ENCODE measurements at places on chromosomes 13 and 19. TPM values are rescaled to one million over a fixed set of nuclear protein-coding genes. Genes with fewer than 3 reads are reported as not detected.

GRCh38 chr19:42069619-42070351 is at the start of gene GRIK5:
TSS of gene GRIK5 (minus strand) at chr19:42070206. CDS start at chr19:42065770, 4,436 bp downstream.
- DNase-seq = no peak

DNA sequence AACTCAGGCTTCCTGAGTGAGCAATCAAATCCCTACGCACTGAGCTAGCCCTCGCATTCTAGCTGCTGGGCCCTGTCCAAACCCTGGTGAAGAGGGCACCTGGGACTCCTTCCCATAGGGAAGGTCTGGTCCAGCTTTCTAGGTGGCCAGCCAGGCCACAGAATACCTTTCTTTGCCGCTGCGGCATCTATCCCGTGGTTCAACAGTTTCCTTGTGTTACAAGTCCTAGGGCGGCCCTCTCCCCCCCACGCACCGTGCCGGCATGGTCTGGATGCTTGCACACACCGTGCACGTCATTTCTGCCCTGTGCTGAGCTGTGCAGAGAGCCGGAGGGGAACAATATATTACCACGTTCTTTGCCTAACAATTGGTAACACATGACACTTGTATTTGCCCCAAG is 164.6 kb upstream of the TSHZ3 start:
- DNase-seq = no peak

GRCh38 chr13:99991828-99992775 is 10.5 kb downstream of the ZIC2 start:
- DNase-seq = no peak

- DNase-seq = peak; percentile 93
Observed at GRCh38 chr19:44051650-44052402, at the start of gene ZNF223. TSS of gene ZNF223 (plus strand) at chr19:44052036. CDS start at chr19:44055177, 3,141 bp downstream.

The ZNF234 gene
- total RNA-seq = 8.2 TPM

The CD37 gene
- not detected for total RNA-seq

The PIH1D1 gene
- total RNA-seq = 90.7 TPM

GRCh38 chr13:37811441-37811840 is 58.1 kb downstream of the TRPC4 start:
- no peak for DNase-seq

DNA sequence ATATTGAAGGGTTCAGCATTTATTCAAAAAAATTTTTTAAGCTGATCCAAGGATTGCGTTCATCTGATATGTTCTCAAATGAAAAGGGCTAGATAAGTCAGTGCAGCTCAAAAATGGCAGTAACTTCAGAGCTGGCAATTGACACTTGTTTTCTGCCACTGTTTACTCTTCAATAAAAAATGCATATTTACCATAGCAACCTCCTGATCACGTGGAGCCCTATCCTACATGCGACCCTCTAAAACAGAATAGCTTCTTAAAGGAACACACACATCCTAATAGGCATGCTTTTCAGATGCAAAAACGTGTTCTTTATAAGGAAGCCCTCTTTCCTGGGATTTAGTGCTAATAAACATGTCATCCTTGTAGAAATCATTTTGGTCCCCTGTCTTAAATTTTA is 150.2 kb downstream of the ZNF536 start:
- no peak for DNase-seq

The OR7A5 gene
- 0.34 TPM for total RNA-seq

GRCh38 chr19:35704218-35704617 is at the start of gene ZBTB32:
TSS of gene ZBTB32 (plus strand) at chr19:35704558. CDS start at chr19:35714627, 10,069 bp downstream.
- peak; percentile 40 for DNase-seq

DNA sequence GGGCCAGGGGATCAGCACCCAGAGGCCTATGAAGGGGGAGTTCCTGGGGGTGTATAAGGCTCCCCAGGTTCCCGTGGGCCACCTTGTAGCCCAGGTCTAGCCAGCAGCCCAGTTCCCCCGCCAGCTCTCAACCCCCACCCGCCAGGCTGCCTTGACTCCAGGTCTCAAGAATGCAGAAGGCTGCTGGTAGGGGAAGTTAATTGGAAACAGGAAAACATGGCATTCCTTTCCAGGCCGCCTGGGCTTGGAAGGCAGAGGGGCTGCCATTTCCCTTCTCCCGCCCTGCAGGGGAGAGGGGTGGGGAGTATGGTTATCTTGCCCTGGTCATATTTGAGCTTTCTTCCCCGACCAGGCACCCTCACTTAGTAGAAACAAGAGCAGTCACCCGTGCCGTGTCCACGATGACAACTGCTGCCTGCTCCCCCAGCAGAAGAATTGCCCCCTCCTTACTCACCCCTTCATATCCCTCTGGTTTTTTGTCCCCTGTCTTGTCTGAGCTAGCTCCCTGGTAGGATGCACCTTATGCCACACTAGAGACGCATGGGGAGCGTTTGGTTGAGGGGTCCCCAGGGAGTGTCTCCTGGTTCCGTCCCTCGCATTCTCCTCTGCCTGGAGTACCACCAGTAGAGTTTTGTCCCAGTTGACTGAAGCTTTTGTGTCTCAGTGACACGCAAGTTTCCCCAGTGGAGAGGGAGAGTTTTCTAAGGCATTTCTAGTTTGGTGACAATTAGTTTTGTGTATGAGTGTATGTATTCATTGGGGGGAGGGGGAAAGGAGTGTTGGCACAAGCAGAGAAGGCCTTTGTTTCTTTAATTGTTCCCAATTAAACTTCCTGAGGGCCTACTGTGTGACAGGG is 4.5 kb downstream of the BICRA start:
- DNase-seq = no peak

GRCh38 chr19:35040826-35041547 is 534 bp upstream of the HPN start:
- no peak for DNase-seq

The PLEKHJ1 gene
- total RNA-seq = 100 TPM

The LHFPL6 gene
- total RNA-seq = 37.2 TPM

The SHC2 gene
- total RNA-seq = 0.32 TPM

DNA sequence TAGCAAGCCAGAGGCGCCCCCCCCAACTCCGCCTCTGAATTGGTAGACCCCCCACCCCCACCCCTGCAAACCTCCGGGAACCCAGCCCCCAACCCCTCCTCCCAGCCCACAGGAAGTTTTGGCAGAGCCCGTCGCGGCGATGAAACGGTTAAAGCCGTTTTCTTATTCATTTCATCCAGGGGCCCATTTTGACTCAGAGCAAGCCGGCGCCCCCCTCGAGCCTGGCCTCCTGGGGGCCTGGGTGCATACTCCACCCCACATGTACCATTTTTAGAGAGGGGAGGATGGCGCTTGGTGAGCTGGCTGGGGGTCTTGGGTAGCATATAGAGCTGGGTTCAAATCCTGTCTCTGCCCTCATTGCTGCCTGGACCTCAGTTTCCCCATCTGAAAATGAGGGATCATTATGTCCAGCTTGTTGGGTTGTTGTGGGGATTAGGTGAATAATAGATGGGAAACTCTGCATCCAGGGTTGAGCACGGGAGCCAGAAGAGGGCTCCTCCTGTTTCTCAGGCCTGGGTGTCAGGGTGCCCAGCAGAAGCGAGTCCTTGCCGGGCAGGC is 7.9 kb upstream of the JUNB start:
- no peak for DNase-seq

GRCh38 chr19:50268041-50268440 is 61.1 kb downstream of the KCNC3 start:
- no peak for DNase-seq

- no peak for DNase-seq
Observed at GRCh38 chr19:55626350-55626749, 2.0 kb upstream of the ZNF784 start.

The RNF225 gene
- not detected for total RNA-seq

GRCh38 chr19:49551531-49551930 is 23.7 kb downstream of the RCN3 start:
- no peak for DNase-seq

DNA sequence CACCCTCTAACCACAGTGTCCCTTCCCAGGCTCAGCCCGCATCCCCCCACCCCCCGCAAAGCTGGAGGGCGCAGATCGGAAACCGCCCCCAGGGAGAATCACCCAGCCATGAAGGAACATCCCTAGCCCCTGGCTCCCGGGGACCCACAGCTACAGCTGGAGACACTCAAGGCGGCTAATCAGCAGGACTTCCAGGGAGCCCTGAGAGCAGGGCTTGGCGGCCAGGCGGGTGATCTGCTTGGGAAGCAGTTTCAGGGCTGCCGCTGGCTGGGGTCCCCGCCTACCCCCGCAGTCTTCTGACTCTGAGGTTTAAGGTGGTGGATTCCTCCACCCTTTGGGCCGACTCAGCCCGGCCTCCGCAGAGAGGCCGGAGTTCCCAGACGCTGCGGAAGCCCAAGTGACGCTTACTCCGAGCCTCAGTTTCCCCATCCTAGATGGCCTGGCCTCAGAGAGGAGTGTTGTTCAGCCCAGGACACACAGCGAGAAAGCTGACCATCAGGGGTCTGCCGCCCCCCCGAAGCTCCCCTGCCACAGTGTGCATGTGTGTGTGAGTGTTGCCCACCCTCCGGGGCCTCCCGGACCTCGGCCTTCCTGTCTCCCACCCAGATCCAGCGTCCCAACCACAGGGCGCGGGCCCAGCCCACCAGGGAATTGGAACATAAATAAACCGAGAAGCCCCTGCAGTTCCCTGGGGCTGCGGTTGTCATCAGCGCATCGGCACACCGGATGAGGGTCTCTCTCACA is 9.8 kb downstream of the FUT6 start:
- DNase-seq = no peak

DNA sequence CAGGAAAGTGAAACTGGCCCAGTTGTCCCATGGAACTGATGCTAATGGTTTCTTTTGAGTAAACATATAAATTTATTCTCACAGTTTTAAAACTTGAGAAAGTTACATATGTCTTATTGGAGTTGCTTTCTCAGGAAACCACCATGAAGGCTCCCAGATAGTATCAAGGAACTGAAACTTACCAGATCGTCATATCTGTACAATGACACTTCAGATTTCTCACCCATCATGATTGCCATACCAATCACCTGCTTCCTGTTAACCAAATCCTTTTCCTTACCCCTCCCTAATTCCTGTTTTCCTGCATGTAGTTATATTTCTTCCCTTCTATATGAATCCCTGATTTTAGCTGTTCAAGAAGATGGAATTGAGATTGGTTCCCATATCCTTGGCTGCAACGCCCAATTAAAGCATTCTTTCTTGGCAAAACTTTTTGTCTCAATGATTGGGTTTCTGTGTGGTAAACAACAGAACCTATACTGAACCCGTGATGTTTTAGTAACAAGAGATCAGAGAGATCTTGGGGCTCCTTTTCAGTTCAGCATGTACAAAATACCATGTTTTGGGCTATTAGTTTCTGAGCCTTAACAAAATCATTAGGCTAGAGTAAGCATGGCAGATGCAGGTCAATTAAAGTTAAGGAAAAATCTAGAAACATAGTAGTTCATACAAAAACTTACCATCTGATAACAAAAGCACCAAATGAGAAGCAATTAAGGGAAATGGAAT is 781.3 kb upstream of the MIR17HG start:
- no peak for DNase-seq

DNA sequence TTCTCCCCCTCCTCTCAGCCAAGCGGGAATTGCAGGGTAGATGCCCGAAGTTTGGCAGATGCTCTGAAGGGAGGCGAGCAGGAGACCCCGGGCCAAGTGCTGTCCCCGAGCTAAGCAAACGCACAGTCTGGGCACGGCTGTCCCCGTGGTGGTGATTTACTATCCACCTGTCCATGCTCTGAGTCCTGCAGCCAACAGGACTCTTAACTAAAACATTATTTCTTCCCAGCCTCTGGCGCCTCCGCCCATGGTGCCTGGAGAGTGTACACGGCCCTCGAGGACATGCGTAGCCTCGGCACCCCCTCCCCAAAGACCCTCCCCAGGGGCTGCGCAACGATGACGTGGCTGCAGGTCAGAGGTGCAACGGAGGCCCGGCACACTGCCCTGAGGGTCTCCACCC is 7.6 kb downstream of the TINCR start:
- no peak for DNase-seq

The SYNGR4 gene
- not detected for total RNA-seq

DNA sequence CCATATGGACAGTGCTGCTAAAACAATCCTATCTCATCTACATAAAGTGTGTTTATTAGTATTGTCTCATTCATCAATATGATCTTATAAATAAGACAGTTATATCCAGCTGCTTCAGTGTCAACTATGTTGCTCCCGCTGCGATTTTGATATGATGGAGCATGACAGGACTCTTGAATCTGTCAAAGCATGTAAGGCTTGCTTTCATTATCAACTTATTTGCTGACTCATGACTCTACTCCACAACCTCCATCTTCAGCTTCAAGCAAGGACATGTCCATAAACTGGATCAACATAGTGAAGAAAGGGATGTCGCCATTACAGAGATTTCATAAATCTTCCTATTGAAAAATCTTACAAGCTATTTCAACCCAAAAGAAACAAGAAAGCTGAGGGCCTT is 2812.6 kb downstream of the PCDH9 start:
- DNase-seq = no peak

DNA sequence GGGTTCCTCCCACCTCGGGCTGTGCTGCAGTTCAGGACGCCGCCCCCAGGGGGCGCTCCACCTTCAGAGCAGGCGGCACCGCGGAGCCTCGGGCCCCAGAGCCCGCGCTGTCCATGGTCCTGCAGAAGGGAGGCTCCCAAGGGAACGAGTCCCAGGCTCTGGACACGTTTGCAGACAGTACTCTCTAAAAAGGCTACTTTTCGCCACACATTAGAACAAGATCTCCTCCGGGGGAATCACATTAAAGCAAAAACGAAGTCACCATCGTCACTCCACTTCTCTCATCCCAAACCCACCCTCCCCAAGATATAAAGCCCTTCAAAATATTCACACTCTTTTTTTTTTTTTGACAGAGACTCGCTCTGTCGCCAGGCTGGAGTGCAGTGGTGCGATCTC is 4.6 kb upstream of the SIGLEC10 start:
- peak; percentile 59 for DNase-seq

DNA sequence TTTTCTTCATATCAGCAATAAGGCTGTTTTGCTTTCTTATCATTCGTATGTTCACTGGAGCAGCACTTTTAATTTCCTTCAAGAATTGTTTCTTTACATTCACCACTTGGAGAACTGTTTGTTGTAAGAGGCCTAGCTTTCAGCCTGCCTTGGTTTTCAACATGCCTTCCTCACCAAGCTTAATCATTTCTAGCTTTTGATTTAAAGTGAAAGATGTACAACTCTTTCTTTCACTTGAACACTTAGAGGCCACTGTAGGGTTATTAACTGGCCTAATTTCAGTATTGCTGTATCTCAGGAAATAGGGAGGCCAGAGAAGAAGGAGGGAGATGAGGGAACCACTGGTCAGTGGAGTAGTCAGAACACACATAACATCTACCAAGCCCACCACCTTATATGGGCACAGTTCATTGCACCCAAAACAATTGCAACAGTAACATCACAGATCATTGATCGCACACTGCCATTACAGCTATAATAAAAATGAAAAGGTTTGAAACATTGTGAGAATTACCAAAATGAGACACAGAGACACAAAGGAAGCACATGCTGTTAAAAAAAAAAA is 181.4 kb upstream of the TUBA3C start:
- no peak for DNase-seq

The TMTC4 gene
- total RNA-seq = 8.7 TPM

- no peak for DNase-seq
Observed at GRCh38 chr13:28451482-28452217, 43.3 kb downstream of the FLT1 start.

- no peak for DNase-seq
Observed at GRCh38 chr13:22000191-22000590, 329.3 kb downstream of the FGF9 start.

DNA sequence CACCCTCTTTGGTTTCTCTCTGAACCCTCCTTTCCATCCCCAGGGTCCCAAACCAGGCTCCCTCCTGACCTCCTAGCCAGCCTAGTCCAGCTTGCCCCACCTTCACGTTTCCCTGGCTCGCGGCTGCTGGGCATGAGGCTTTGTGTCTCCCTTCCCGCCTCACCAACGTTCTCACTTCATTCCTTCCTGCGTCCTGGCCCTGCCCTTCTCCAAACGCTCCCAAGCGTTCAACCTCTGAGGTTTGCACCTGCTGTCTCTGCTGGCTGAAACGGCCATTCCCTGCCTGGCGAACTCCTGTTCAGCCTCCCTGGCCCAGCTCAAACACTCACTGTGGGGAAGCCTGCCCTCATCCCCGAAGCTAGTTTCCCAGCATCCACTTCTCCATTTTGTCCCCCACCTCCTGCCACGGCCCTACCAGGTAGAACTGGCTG is 12.4 kb downstream of the EPS8L1 start:
- DNase-seq = no peak

All from LHCN-M2 (cell line).